Glutamatergic neuron (in vitro differentiated cells): ENCODE measurements at places on chromosomes 6 and 20. TPM values are rescaled to one million over a fixed set of nuclear protein-coding genes. Genes with fewer than 3 reads are reported as not detected.

DNA sequence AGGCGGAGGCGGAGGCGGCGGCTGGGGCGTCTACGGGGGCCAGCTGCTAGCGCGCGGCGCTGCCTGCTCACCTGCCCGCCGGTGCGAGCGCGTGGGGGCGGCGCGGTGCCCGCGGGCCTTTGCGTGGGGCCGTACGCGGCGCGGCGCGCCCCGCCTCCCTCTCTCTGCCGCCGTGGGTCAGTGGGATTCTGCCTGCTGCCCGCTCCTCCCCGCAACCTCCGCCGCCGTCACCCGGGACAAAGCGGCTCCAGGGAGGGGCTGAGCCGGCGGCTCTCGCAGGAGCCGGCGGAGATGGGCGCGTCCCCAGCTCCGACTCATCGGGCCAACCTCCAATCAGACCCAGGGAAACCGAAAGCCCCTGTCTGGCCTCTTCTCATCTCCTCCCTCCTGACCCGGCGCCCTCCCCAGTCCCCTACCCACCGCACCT, at the start of gene RCAN2:
Gene RCAN2 (minus strand): TSS at position 249 of the 427 bp plus-strand sequence.
- no peaks in the 10 kb centered on the region for H3K36me3 ChIP-seq
- peak; percentile 86 for DNase-seq
- peak within 1 kb of the TSS; percentile 52 for H3K27ac ChIP-seq
- H3K27me3 ChIP-seq, result peaks cover 8% of the 10 kb centered on the region

DNA sequence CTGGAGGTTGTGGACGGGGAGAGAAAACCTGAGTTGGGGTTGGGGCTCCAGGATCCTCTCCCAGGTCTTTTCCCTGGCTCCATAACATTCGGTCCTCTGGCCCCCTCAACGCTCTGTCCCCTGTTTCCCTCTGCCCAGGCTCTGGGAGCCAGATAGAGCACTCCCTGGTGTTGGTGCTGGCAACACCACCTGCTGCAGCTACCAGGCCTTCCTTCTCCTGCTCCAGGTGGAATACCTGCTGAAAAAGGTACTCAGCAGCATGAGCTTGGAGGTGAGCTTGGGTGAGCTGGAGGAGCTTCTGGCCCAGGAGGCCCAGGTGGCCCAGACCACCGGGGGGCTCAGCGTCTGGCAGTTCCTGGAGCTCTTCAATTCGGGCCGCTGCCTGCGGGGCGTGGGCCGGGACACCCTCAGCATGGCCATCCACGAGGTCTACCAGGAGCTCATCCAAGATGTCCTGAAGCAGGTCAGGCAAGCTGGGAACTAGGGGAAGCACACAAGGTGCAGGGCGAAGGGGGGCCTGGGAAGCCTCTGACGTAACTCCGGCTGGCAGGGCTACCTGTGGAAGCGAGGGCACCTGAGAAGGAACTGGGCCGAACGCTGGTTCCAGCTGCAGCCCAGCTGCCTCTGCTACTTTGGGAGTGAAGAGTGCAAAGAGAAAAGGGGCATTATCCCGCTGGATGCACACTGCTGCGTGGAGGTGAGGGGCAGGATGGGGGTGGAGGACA, 14.6 kb downstream of the DEF6 start:
- H3K4me1 ChIP-seq, result no peaks in the 10 kb centered on the region
- H3K27me3 ChIP-seq, result peaks cover 6% of the 10 kb centered on the region
- H3K4me3 ChIP-seq, result no peak overlapping the region
- no peaks in the 10 kb centered on the region for H3K36me3 ChIP-seq
- H3K27ac ChIP-seq, result no peak overlapping the region

DNA sequence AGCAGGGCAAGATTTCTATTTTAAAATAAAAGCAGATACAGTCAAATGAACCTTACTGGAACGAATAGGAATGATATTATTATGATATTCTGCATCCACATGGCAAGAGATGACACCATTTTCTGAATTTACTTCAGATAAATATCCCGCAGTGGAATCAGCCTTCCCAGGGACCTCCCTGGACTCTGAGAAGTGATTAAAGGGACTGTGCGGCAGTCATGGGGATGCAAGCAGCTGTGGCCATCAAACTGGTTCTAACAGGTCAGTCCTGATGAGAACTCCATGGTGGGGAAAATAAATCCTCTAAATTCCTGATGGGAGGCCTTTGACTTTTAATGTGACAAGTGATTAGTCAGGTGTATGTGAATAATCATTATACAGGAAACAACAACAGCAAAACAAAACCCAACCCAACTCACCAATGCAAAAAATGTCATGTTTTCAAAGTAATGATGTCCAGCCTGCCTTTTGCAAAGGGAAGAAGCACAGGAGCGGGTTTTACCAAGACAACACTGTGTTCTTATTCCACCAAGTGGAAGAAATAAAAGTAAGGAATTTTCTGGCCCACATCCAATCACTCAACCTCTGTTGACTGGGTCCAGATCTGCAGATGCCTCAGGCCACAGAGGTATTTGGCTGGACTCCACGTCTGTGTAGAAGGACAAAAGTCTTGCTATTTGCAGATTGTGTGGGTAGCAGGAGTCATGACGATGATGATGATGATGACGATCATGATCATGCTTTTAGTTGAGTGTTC, 61.9 kb upstream of the CITED2 start:
- DNase-seq, result no peak
- no peaks in the 10 kb centered on the region for H3K4me1 ChIP-seq
- H3K4me3 ChIP-seq, result no peak overlapping the region
- H3K27me3 ChIP-seq, result peaks cover 3% of the 10 kb centered on the region

DNA sequence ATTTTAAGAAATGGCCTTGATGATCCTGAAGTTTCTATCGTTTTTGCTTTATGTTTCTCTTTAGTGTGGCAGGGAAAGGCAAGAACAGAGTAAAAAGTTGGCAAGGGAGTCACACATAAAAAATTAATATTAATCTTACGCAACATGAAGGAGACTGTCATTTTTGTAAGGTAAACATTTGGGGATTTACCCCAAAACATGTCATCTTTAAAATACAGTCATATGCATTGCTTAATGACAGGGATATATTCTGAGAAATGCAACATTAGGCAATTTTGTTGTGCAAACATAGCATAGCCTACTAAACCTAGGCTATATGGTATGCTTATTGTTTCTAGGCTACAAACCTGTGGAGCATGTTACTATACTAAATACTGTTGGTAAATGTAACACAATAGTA, 5.4 kb downstream of the RBL1 start:
- H3K36me3 ChIP-seq, result no peaks in the 10 kb centered on the region
- peaks cover 1% of the 10 kb centered on the region for H3K4me1 ChIP-seq
- no peak overlapping the region for H3K27ac ChIP-seq
- peaks cover 1% of the 10 kb centered on the region for H3K27me3 ChIP-seq

- H3K27ac ChIP-seq, result peak overlapping the region; percentile 80
- peaks cover 14% of the 10 kb centered on the region for H3K4me1 ChIP-seq
- no peaks in the 10 kb centered on the region for H3K36me3 ChIP-seq
- no peak for DNase-seq
Observed at GRCh38 chr20:13567663-13568062, 71.1 kb downstream of the TASP1 start.

DNA sequence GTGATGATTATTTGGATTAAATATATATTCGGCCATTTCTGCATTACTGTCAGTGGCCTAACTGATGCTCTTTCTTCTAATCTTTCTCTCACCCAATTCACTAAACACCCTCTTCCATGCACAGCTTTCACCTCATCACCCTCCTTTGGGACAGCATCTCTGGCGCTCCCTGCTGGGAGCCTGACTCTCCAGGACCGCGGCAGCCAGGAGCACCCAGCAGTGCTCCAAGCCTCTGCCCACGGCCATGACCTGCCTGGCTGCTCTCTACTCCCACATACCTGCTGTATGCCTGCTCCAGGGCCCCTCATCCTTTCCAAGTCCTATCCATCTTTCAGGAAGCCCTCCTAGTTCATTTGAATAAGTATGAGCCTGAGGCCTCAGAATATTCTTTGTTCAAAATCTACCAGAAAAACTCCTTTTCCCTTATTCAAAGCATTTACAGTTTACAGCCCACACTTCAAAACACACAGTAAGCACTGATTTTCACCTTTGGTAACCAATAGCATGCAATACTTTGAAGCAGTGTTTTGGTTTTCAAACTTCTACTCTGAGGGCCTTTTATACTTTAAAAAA, 15.2 kb downstream of the CTCFL start:
- H3K27me3 ChIP-seq, result no peaks in the 10 kb centered on the region
- no peaks in the 10 kb centered on the region for H3K4me1 ChIP-seq
- no peaks in the 10 kb centered on the region for H3K36me3 ChIP-seq
- no peak overlapping the region for H3K27ac ChIP-seq
- H3K4me3 ChIP-seq, result no peak overlapping the region
- DNase-seq, result no peak

GRCh38 chr6:154487367-154488247, 22.9 kb downstream of the CNKSR3 start:
- no peaks in the 10 kb centered on the region for H3K4me1 ChIP-seq
- H3K4me3 ChIP-seq, result no peak overlapping the region
- peaks cover 6% of the 10 kb centered on the region for H3K27me3 ChIP-seq

- peaks cover 4% of the 10 kb centered on the region for H3K27me3 ChIP-seq
- H3K36me3 ChIP-seq, result no peaks in the 10 kb centered on the region
- no peak overlapping the region for H3K4me3 ChIP-seq
- DNase-seq, result no peak
Observed at GRCh38 chr6:44339301-44339700, 3.1 kb upstream of the SPATS1 start.

GRCh38 chr6:84183430-84183829, 44.0 kb downstream of the CEP162 start:
- DNase-seq, result no peak
- no peak overlapping the region for H3K27ac ChIP-seq
- peaks cover 3% of the 10 kb centered on the region for H3K36me3 ChIP-seq
- H3K4me1 ChIP-seq, result no peaks in the 10 kb centered on the region
- no peaks in the 10 kb centered on the region for H3K27me3 ChIP-seq

DNA sequence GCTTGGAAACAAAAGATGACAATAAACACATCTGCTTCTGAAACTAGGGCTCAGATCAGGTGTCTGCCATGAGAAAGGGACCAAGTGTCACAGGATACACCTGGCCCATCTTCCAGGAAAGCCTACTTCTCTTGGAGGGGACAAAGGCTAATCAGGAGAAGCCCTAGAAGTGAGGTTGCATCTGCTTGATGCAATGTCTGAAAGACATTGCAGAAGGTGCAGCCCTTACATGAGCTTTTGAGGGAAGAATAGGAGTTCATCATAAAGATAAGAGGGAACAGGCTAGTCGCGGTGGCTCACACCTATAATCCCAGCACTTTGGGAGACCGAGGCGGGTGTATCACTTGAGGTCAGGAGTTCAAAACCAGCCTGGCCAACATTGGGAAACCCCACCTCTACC, 2.5 kb upstream of the BTN1A1 start:
- H3K4me1 ChIP-seq, result peaks cover 2% of the 10 kb centered on the region
- H3K27ac ChIP-seq, result no peak overlapping the region
- no peaks in the 10 kb centered on the region for H3K36me3 ChIP-seq
- no peak for DNase-seq
- no peak overlapping the region for H3K4me3 ChIP-seq
- peaks cover 10% of the 10 kb centered on the region for H3K27me3 ChIP-seq

GRCh38 chr6:24431045-24431451, 28.3 kb downstream of the MRS2 start:
- H3K4me1 ChIP-seq, result no peaks in the 10 kb centered on the region
- no peaks in the 10 kb centered on the region for H3K27me3 ChIP-seq
- DNase-seq, result no peak
- H3K36me3 ChIP-seq, result no peaks in the 10 kb centered on the region

DNA sequence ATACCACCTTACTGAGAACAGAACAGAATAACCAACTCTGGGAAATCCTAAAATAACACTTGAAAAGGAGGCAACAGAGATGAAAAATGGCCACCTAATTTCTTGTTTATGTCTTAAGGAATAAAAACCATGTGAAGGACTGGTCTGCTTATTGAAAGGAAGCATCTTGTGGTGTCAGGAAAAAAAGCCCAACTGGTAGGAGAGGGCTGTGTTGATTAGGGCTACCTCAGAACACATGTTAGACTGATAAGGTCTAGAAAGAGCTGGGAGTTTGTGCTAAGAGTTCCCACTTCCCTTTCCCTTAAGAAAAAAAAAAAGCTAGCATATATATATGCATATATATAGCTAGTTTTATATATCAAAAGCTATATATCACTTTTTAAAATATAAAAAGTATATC, 425.3 kb upstream of the BTBD3 start:
- no peak overlapping the region for H3K27ac ChIP-seq
- no peak overlapping the region for H3K4me3 ChIP-seq
- no peaks in the 10 kb centered on the region for H3K4me1 ChIP-seq
- no peaks in the 10 kb centered on the region for H3K36me3 ChIP-seq

DNA sequence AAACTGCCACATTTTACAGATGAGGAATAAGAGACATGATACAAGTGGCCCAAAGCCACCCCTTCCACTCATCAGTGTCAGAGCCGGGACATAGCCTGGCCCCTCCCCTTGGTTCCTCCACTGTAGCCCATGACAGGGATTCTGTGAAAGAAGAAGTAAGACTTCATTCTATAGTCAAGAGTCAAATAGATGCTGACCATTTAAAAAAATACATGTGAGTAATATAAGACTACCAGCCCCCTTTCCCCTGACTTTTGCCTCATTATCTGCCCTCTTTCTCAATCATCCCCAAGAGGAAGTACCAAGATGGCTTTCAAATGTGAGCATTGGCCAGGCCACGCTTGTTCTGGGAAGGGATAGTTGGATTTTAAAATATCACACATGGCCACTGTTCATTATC, 57.8 kb upstream of the TAB2 start:
- DNase-seq, result no peak
- H3K36me3 ChIP-seq, result no peaks in the 10 kb centered on the region
- H3K4me1 ChIP-seq, result peaks cover 3% of the 10 kb centered on the region

- no peak overlapping the region for H3K27ac ChIP-seq
- peaks cover 10% of the 10 kb centered on the region for H3K4me1 ChIP-seq
- peaks cover 5% of the 10 kb centered on the region for H3K27me3 ChIP-seq
Observed at GRCh38 chr6:157248264-157248663, 75.1 kb downstream of the TMEM242 start.

GRCh38 chr6:105014954-105015353, 58.0 kb downstream of the LIN28B start:
- no peaks in the 10 kb centered on the region for H3K27me3 ChIP-seq
- H3K27ac ChIP-seq, result no peak overlapping the region
- no peak overlapping the region for H3K4me3 ChIP-seq
- peaks cover 5% of the 10 kb centered on the region for H3K4me1 ChIP-seq
- no peak for DNase-seq

- peaks cover 2% of the 10 kb centered on the region for H3K27me3 ChIP-seq
- no peak overlapping the region for H3K27ac ChIP-seq
- H3K4me3 ChIP-seq, result no peak overlapping the region
- no peaks in the 10 kb centered on the region for H3K36me3 ChIP-seq
- no peaks in the 10 kb centered on the region for H3K4me1 ChIP-seq
Observed at GRCh38 chr6:31752739-31753319, 9.6 kb upstream of the SAPCD1 start.

- H3K27ac ChIP-seq, result no peak overlapping the region
- H3K4me1 ChIP-seq, result no peaks in the 10 kb centered on the region
- H3K36me3 ChIP-seq, result no peaks in the 10 kb centered on the region
- DNase-seq, result no peak
- no peak overlapping the region for H3K4me3 ChIP-seq
Observed at GRCh38 chr6:8958894-8959511, 523.7 kb upstream of the SLC35B3 start.

GRCh38 chr20:58149437-58150091, 78.9 kb downstream of the ANKRD60 start:
- H3K27me3 ChIP-seq, result peaks cover 16% of the 10 kb centered on the region
- H3K27ac ChIP-seq, result no peak overlapping the region
- H3K36me3 ChIP-seq, result peaks cover 13% of the 10 kb centered on the region
- no peak overlapping the region for H3K4me3 ChIP-seq
- DNase-seq, result no peak
- peaks cover 4% of the 10 kb centered on the region for H3K4me1 ChIP-seq

- no peak overlapping the region for H3K27ac ChIP-seq
- peaks cover 2% of the 10 kb centered on the region for H3K27me3 ChIP-seq
- no peak for DNase-seq
- H3K4me3 ChIP-seq, result no peak overlapping the region
Observed at GRCh38 chr20:44089987-44090674, 96.9 kb downstream of the JPH2 start.

Gene QKI
- total RNA-seq, result 50.5 TPM

Gene BPI
- not detected for total RNA-seq

Gene PACSIN1
- total RNA-seq, result 0.47 TPM

Gene C20orf144
- total RNA-seq, result not detected

Gene LYRM2
- total RNA-seq, result 30.2 TPM

Gene KCNK17
- not detected for total RNA-seq

Gene PHF3
- total RNA-seq, result 38.7 TPM

Gene CCN6
- total RNA-seq, result not detected
